ENCODE measurements at places on chromosomes 6 and 20.

GRCh38 chr20:7637184-7637583 is 303.1 kb downstream of the HAO1 start:
- DNase-seq: no peak

GRCh38 chr20:35515949-35516645 is 13.4 kb downstream of the C20orf173 start:
- no peak for DNase-seq

DNA sequence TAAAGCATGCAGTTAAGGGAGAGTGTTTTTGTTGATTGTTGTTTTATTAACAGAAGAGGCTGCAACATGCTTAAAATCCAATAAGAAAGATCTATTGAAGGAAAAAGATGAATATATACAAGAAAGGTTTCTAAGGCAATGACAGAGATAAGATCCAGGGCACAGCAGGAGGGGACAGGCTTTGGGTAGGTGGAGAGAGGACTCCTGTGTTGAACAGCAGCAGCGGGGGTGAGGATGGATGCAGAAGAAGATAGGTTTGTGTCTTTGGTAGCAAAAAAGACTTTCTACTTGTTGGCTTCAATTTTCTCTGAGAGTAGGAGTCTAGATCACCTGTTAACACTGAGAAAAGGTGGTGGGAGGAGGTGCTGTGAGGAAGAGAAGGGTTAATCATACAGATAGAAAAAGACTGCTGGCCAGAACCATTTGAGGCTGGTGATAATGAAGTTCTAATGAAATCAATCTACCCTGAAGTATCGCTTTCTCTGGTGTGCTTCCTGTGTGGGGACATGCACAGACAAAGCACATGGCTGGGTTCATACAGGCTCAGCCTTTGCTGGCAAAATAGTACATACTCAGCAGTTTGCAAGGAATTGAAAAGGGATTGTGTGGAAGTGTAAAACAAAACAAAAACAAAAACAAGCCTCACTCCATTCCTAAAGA is 17.2 kb upstream of the DST start:
- no peak for DNase-seq

GRCh38 chr20:39568109-39568508 is 606.0 kb downstream of the DHX35 start:
- DNase-seq: no peak

- no peak for DNase-seq
Observed at GRCh38 chr20:45340951-45341350, 7.3 kb downstream of the SDC4 start.

GRCh38 chr6:36633915-36634314 is 39.8 kb downstream of the SRSF3 start:
- DNase-seq: no peak

DNA sequence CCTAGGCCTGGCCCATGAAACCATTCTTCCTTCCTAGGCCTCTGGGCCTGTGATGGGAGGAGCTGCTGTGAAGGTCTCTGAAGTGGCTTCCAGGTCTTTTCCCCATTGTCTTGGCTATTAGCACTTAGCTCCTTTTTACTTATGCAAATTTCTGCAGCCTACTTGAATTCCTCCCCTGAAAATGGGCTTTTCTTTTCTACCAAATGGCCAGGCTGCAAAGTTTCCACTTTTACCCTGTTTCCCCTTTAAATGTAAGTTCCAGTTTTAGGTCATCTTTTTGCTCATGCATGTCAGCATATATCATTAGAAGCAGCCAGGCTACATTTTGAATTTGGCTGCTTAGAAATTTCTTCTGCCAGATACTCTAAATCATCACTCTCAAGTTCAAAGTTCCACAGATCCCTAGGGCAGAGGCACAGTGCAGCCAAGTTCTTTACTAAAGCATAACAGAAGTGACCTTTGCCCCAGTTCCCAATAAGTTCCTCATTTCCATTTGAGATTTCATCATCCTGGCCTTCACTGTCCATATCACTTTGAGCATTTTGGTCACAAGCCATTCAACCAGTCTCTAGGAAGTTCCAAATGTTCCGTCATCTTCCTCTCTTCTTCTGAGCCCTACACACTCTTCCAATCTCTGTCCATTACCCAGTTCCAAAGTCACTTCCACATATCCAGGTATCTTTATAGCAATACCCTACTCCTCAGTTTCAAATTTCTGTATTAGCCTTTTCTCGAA is 71.9 kb downstream of the TBC1D7 start:
- DNase-seq: no peak

DNA sequence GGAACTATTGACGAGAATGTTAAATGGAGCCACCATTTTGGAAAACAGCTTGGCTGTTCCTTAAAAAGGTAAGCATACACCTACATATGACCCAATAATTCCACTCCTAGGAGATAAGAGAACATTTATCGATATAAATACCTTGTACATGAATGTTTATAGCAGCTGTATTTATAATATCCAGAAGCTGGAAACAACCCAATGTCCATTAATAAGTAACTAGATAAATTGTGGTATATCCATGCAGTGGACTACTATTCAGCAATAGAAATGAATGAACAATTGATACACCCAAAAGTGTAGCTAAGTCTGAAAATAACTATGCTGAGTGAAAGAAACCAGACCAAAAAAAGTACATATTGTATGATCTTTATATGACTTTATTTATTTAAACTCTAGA is 42.2 kb upstream of the ADIG start:
- DNase-seq: no peak

GRCh38 chr6:108995296-108995695 is 99.3 kb downstream of the SESN1 start:
- no peak for DNase-seq

DNA sequence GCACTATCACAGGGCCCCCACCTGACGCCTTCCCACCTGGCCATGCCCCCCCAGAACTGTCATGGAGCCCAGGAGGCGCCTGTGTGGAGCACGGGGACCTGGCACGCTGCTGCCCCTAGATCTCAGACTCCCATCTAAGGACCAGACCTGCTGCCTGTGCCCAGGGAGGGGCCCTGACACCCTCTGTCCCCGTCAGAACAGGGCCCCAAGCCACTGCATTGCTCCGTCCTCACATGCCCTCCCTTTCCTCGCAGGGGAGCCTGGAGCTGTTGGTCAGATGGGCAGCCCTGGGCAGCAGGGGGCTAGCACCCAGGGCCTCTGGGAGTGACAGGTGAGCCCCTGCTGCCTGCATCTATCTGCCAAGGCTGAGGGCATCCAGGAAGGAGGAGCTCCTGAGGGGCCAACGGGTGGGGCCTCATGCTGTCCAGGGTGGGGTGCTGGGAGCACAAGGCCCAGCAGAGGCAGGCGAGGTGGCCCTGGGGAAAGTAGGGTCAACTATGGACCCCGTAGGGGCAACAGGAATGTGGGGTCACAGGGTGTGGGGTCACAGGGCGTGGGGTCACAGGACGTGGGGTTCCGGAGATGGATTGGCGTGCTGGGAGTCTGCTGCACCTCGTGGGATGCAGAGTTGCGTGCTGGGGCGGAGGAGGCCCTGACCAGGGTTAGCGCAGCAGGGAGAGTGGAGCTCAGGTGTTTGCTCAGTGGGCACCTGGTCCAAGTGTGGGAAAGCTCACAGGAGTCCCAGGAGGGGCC is 31.6 kb downstream of the CHRNA4 start:
- no peak for DNase-seq

DNA sequence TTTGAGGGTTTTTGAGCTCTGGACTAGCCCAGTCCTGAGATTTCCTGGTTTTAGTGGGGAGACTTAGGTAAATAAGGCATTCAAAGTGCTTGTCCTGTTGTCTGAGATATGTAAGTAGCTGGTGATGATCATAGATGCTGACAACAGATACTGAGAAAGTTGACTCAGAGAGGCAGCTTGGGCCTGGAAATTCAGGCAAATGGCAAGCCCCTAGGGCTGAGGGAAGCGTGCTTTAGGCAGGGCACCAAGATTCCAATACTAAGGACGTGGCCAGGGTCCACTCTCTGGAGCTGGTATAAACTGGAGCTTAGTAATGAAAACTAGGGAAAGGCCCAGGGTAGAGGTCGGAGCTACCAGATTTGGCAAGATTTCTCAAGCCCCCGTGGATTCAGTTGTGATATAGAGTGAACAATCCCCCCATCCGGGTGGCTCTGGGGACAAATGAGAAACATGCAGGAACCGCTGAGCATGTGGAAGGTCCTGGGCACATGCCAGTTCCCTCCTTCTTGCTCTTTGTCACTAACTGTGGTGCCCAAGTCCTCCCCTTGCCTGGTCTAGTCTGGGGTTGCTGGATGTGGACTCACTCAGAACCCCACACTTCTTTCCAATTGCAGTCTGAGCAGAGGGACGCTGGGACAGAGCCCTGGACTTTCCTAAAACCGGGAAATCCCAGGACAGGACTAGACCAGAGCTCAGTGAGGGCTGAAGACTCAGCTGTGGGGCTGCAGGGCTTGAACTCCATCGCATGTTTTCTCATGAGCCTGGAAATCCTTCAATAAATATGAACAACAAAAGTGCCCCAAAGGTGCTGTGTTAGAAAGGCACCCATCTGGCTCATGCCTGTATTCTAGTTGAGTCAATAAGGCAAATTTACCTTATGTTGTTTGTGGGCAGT is 10.3 kb downstream of the SLC22A3 start:
- no peak for DNase-seq

GRCh38 chr20:32357869-32358631 is at the start of gene ASXL1:
Gene ASXL1, plus strand, starts transcription at chr20:32358331. Its CDS starts 445 bp downstream, at chr20:32358776.
- peak; percentile 97 for DNase-seq

- DNase-seq: no peak
Observed at GRCh38 chr6:147654103-147654845, 145.8 kb downstream of the SAMD5 start.

GRCh38 chr6:110492584-110492983 is 16.2 kb upstream of the SLC22A16 start:
- no peak for DNase-seq

DNA sequence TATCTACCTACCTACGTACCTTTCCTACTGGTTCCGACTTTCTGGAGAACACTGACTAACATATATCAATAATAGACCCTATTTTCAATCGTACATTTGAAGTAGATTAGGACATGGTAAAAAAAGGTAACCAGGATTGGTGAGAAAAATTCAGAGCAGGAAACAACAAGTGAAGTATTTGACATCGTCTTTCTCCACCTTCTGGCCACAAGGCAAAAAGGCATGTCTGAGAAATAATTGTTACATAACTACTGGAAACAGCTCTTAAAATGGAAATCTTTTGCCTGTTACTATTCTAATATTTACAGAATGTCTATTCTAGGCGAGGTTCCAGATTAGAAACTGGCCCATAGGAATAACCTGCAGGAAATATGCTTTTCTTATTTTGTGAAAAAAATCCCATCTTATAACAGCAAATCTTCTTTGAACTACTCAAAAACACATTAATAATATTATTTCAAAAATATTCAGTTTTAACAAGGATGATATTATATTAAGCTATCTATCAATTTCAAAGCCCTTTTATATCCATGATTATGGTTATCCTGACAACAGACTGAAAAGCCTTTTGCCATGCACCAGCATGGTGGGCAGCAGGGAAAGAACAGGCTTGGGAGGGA is 80.8 kb downstream of the RCAN2 start:
- DNase-seq: no peak

DNA sequence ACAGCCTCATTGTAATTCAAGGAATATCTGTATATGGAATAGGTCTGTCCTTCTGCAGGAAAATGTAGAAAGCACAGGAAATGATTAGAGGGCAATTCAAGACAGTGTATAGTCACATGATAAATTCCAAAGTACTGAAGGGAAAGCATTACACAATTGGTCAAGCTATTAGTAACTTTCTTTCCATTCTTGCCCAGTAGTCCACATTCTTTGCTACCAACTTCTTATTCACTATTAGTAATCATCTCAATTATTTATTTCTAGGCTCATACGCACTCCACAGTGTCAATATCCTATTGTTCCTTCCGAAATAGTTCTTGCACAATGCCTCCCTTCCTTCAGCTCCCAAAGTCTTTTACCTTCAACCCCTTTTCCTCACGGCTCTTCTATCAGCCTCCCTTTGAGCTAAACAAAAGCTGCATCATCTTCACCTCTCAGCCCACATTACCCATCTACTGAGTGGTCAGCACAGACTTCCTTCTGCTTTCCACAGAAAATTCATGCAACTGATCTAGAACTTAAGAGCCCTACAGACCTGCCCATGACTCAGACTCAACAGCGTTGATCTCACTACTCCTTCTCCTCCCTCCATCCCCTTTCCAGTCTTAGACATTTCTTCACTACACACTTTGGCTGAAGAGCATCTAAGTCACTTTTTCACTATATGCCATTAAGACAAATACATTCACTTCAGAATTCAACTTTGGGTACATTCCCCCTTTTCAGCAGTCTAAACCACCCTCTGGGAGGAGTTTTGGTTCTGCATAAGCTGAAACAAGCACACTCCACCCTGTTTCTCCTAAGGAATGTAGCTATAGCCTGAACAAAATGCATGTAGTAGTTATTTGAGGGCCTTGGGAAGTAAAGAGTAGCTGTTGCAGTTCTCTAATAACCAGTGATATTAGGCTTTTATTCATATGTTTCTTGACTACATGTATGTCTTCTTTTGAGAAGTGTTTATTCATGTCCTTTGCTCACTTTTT is 157.9 kb downstream of the KIF16B start:
- no peak for DNase-seq

- no peak for DNase-seq
Observed at GRCh38 chr20:50504231-50504823, 5.9 kb upstream of the PTPN1 start.

- no peak for DNase-seq
Observed at GRCh38 chr6:144688713-144689112, 403.6 kb downstream of the UTRN start.

DNA sequence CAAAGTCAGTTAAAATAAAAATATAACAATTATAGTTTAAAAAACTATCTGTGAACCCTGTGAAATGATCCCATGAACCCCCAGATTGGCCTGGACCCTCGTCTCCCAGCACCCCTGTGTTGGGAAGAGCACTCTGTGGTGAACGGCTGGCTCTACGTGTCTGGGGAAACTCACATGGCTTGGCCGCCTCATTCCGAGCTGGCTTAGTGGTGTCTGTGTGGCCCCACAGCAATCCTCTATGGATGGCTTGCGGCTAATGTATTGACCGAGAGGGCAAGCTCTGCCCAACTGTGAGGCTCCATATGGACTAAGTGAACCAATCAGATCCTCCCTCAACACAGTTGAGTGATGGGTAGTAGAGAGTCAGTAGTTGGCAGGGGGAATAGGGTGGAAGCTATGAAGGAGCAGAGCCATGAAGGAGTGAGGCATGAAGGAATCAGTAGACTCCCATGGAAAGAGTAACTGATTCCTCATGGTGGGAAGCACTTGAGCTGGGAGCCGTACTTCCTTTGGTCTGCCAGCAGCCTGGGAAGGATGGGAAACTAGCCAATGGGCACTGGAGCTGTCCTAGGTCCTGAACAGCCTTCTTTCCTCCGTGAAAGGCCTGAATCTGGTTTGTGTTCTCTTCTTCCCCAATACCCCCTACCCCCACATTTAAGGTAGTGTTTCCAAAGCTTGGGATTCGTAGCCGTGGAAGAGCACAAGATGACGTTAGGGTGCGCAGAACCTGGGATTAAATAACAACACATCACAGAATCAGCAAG is 21.6 kb upstream of the ZNF831 start:
- DNase-seq: no peak

- DNase-seq: no peak
Observed at GRCh38 chr20:50221501-50222308, 31.1 kb downstream of the CEBPB start.

All from iPS DF 6.9 (cell line).